Right forelimb (tissue), 1 donor: ENCODE measurements at places on chromosomes 11 and 22.

DNA sequence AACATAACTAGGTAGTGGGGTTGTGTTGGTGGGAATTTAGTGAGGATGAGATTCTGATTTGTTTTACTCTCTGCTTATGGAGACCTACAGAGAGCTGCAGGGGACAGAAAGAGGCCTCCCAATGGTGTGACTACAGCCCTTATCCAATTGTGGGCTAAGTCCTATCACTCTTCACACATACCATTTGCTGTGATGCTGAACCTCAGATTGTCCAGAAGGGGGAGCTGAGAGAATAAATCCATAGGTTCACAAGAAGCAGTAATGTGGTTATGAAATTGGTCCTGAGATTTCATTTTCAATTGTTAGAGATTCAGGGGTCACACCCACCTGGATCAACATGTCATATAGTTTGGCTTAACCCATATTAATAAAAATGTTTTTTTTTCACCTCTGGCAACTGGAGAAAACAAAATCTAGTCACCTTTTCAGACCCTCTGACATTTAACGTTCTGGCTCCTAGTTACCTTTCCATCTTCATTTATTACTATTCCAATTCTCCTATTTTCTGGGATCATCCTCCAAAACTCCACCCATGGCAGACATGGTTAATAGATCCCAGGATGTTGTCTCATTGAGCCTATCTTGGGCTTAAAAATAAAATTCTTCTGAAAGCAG is 53.3 kb upstream of the PTPN5 start:
- DNase-seq = no peak

GRCh38 chr11:27622541-27623300 is 77.5 kb downstream of the BDNF start:
- no peak for DNase-seq

GRCh38 chr11:34495724-34496377 is 17.7 kb downstream of the ELF5 start:
- DNase-seq = peak; percentile 58

DNA sequence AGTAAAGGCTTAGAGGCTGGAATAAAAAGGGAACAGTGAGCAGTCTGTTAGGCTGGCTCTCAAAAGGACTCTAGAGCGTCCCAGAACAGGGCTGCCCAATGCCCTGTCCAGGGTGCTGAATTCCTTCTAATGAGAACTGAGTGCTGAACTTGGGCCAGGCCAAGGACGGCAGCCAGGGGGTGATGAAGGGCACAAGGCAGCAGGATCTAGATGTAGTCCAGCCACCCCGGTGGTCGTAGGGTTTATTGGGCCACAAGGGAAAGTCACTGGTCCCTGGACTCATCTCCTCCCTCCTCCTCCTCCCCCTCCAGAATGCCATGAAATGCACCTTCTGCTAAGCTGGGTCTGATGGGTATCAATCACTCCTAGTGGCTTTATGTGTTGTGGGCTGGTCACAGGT is 19.2 kb downstream of the NPTXR start:
- peak; percentile 76 for DNase-seq
